ENCODE measurements at places on chromosomes 16 and 17.

DNA sequence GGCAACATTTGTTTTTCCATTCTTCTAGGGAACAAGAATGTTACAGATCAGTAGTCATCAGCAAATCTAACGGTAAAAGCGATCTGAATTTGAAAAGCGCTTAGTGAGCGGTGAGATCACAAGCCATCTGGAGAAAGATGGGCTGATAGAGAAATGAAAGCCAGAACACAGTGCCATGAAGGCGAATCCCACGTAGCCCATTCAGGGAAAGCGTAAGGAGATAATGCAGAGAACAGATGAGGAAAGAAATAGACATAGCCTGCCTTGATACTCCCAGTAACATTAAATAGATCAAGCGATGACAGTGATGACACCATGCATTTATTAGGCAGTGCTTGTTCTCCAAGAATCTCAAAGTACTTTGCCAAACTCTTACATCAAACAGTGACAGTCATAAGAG lies 183.1 kb upstream of the PSMD7 start:
- no peak for DNase-seq

DNA sequence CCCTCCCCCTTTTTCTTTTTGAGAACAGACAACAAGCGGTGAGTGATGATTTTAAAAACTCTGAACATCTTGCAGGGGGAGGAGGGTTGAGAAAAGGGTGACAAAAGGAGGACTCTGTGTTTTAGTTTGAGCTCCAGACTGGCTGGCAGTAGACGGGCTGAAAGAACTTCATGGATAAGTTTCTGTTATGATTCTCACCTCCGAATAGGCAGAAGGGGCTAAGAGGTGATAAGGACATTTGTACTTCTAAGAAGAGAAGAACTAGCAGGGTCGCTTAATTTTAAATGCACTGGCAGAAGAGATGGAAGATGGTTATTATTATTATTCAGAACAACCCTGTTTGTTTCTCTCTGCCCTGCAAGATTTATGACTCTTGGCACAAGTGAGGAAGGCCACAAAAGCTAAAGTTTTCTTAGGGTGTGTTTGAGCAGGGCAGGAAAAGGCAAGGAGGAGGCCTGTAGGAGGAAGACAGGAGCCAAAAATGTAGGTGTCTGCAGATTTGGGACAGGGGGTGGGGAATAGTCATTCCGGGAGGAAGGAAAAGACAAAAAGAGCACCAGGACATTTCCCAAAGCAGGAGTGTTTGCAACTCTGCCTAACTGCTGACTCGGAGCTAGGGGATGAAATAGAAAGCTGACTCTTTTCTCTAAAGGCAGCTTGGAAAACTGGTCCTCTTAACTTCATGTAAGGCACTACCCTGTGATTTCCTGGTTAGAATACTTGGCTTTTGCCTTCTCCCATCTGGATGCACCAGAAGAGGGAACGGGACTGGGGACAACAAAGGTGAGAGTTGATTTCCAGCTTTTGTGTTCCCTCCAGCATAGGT lies 11.9 kb upstream of the HOXB2 start:
- DNase-seq = no peak

GRCh38 chr17:77106874-77107358 lies 33.9 kb upstream of the SEC14L1 start:
- no peak for DNase-seq

- DNase-seq = no peak
Observed at GRCh38 chr16:24745791-24746190, 16.3 kb downstream of the TNRC6A start.

GRCh38 chr17:14616528-14616927 lies 315.6 kb downstream of the HS3ST3B1 start:
- no peak for DNase-seq

DNA sequence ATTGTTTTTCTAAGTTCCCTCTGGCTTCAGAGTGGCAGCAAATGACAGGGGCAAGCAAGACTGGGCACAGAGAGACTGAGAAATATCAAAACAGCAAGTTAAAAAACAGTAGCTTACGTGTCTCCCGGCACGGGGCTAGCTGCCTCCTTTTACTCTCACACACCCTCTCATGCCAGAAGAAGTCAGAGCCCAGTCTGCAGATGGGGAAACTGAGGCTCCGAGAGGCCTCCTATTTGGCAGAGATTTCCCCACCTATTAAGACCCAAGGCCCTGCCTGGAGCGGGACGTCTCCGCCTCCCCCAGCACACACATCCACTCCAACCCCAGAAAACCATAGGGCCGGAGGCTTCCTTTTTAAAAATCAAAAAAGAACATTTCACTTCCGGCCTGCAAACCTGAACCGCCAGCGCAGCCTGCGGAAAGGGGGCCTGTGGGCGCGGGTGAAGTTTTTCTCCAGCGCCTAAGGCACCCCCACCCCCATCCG lies 832 bp downstream of the CARHSP1 start:
- no peak for DNase-seq

DNA sequence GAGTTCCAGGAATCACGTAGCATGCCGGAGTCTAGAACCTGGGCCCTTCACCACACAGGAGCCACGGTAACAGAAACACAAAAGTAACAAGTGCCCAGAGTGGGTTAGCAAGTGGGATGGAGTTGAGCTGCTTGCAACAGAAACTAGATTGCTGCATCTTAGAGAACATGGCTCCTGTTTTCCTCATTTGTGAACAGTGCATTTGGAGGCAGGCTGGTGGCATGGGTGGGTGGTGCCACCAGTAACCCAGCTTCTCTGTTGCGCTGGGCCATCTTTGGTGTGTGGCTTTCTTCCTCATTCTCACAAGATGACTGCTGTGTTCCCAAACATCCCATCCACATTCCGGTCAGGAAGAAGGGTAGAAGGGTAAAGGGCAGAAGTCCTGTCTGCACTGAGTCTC lies 95.5 kb downstream of the KATNIP start:
- no peak for DNase-seq

GRCh38 chr16:77589071-77589765 lies 133.1 kb upstream of the NUDT7 start:
- DNase-seq = no peak

- no peak for DNase-seq
Observed at GRCh38 chr16:69466547-69466946, 42.1 kb downstream of the CYB5B start.

- DNase-seq = peak; percentile 42
Observed at GRCh38 chr17:77480509-77481215, 339.9 kb downstream of the SEC14L1 start.

GRCh38 chr17:48463526-48463925 lies 33.5 kb upstream of the SKAP1 start:
- no peak for DNase-seq

DNA sequence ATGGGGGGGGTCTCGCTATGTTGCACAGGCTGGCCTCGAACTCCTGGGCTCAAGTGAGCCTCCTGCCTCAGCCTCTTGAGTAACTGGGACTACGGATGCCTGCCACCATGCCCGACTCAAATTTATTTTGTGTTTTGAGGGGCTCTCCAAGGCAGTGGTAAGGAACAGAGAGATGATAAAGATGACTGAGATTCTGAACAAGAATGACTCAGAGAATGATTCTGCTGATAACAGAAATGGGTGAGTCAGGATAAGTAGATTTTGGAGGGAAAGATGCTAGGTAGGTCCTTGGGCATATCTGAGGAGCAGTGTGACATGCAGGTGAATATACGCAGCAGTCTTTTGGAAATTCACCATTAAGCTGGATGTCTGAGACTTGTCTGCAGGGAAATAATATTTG lies 2.6 kb downstream of the TMEM220 start:
- DNase-seq = no peak

All from glutamatergic neuron (in vitro differentiated cells).